Activated T-helper 17 cell treated with anti-CD3 and anti-CD28 coated beads, Interleukin-2, amount 50 U/mL, for 72 hours (primary cell): ENCODE measurements at places on chromosomes 6 and 20.

DNA sequence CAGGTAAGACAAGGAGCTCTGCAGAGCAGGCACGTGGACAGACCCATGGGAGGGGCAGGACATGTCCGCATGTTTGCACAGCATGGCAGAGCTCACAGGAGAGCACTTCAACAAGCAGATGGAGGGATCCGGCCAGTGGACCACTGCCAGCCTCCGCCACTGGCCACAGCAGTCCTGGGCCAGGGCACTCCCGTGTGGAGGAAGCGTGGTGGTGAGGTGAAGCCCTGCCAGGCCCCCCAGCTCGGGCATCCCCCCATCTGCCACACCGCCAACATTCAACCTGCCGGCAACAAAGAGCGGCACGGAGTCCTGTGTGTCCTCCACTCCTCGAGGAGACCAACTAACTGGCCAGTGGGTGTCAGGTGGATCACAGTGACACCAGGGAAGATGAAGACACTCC, 104.3 kb upstream of the AGPAT4 start:
- ATAC-seq, result no peak

DNA sequence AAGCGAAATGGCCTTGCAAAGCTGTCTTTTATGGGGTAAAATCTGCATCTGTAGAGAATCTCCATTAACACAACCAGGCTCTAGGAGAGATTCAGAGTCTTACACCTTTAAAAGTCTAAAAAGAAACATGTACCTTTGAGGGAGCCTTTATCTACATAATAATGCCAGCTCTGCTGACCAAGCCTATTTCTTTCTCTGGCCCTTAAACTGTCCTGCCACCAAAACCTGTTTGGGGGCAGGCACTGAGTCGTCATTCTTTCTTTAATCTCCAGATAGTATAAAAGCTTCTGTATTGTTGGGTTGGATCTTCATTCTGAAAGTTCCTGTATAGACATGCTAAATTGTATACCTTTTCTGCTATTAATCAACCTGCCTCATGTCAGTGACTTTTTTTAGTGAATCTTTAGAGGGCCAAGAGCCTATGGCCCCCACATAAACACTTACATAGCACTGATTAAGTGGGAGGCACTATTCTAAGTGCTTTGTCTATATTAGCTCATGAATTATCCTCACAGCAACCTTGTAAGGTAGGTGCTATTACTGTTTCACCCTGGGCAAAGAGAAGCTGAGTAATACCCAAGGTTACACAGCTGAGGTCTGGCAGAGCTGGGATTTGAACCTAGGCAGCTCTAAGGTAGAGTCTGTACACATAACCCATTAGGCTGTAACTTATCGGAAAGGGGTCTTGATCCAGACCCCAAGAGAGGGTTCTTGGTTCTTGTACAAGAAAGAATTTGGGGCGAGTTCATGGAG, 232.3 kb upstream of the DTNBP1 start:
- ATAC-seq, result no peak

DNA sequence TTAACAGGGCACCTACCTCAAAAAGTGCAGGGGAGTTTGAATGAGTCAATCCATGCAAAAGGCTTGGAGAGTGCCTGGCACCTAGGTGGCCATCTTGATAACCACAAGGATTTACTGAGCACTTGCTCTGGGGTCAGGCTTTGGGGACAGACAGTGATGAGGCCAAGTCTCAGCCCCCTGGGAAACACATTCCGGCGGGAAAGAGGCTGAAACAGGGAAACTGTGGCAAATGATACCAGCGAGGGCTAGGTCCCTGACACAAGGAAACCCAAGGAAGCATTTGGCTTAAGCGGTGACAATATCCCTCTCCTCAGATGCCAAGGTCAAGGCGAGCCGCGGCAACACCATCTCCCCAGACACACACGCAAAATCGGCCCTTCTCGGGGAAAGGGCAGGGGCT, 527 bp upstream of the DOK5 start:
- no peak for ATAC-seq

GRCh38 chr20:47886454-47887041, 101.3 kb upstream of the SULF2 start:
- ATAC-seq, result no peak

DNA sequence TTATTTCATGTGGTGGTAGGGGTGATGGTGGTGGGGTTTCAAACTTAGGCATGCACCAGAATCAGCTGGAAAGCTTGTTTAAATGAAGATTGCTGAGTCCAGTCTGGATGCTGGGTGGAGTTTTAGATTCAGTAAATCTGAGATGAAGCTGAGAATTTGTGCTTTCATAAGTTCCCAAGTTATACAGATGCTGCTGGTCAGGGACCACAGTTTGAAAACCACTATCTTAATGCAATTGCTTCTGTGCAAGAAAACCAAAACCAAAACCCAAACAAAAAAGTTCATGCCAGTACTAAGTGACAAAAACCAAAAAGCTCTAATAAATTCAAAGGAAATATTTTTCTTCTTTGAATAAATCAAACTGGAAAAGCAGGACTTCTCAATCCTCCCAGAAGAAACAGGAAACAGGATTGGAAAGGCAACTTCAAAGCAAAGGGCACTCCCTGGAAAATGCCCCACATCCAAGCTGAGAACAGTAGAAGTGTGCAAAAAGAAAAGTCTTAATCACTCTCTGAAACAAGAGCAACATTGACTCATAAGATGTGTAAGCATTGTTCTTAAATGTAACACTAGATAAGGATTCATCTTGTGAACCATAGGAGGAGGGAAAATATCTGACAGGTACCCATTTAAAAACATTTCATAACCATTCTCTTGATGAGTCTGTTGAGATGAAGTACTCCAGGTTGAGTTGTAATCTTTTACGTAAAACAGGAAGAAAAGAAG, 481.5 kb upstream of the HSF2 start:
- no peak for ATAC-seq
